DMS 273 treated with DMSO at 0.1 percent for 48 hours (cell line): ENCODE measurements at places on chromosomes 3 and 15.
A peak's percentile ranks its signal among the peaks of the same experiment; 100 is the strongest.

DNA sequence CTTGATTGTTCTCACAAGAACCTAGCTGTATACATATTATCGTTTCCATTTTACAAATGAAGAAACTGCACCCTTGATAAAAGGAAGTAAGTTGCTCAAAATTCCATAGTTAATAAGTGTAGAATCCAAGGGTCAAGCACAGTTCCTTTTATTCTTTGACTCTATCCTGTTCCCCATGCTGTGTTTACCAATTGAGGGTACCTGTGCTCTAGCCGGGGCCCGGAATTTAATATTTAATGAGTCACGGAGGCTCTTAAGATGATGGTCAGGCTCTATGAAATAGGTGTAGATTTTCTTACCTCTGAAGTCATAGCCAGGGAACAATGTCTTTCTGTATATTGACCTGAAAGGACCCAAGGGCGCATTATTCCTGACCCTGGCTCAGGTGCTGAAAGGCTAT lies 65.2 kb downstream of the LPP start:
- DNase-seq: no peak

- peak; percentile 78 for DNase-seq
Measured at GRCh38 chr15:76258460-76258859, 52.8 kb downstream of the ETFA start.

GRCh38 chr3:71185733-71186455 lies 397.6 kb downstream of the FOXP1 start:
- no peak for DNase-seq

DNA sequence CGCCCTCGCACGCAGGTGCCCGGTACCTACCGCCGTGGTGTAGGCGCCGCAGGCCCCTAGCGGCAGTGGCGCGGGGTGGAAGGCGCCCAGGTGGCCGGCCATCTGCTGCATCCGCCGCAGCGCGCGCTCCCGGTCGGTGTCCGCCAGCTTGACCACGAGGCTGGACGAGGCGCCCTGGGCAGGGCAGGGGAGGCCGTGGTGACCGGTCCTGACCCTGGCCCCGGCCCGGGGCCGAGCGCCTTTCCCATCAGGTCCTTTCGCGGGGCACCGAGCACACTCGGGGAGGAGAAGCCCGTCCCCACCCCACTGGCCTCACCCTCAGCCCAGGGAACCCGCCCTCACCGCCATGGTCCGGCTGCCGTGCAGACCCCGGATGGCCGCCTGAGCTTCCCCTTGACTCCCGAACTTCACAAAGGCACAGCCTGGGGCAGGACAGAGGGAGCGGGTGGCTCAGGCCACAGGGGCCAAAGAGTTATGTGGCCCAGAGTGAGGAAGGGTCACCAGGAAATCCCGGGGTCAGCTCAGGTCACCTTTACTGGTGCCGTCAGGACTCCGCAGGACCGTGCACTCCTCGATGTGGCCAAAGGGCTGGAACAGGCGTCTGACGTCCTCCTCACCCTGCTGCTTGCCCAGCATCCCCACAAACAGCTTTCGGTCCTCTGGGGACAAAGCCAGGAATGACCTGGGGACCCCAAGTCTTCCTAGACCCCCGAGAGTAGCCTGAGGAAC lies 17.4 kb upstream of the PARP6 start:
- DNase-seq: no peak

GRCh38 chr3:24578951-24579421 lies 84.3 kb upstream of the THRB start:
- no peak for DNase-seq

DNA sequence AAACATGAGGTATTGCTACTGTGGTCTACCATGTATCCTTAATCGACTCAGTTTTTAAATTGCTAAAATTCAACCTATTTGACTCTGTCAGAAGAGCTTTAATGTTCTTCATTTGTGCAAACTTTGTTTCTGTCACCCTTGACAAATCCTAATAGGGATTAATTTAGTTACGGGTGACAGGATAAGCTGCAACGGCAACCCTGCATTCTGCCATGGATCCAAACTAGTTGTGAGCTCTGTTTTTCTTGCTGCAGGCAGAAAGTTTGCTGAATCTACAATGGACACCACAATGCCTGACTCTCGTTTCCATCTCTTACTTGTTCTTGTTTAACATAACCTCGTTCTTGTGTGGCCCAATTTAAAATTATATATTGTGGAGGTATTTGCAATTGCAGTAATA lies 352.3 kb downstream of the ROBO2 start:
- no peak for DNase-seq

DNA sequence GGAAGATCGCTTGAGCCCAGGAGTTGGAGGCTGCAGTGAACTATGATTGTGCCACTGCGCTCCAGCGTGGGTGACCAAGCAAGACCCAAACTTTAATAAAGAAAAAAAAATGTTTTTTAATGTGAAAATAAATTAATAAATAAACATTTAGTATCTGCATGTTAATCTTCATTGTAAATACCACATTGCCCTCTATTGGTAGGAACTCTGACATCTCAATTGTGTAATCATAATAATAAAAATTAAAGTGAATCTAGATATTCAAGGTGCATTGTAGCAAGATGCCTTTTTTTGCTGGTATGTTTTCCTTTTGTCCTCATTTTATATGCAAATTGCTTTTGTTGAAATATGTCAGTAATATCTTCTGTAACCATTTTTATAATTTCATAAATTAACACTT lies 95.0 kb upstream of the LIMD1 start:
- no peak for DNase-seq

DNA sequence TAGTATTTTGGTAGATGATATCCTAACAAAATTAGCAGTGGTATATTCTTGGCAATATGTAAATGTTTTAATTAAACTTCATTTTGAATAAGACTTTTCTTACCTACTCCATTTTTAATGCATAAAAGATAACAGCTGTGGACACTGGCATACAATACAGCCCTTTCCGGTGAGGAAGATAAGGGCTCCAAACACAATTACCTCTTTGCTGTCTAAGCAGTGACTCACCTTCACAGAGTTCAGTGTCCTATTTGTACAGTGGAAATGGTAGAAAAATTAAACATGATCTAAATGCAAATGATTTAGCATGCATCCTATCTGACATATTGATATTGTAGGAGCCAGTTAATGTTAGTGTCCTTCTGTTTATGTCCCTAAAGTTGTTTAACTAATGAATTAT lies 969.4 kb downstream of the PLOD2 start:
- no peak for DNase-seq

GRCh38 chr3:46934072-46934471 lies 42.5 kb downstream of the CCDC12 start:
- no peak for DNase-seq

- no peak for DNase-seq
Measured at GRCh38 chr15:29805708-29806104, 16.6 kb downstream of the TJP1 start.

DNA sequence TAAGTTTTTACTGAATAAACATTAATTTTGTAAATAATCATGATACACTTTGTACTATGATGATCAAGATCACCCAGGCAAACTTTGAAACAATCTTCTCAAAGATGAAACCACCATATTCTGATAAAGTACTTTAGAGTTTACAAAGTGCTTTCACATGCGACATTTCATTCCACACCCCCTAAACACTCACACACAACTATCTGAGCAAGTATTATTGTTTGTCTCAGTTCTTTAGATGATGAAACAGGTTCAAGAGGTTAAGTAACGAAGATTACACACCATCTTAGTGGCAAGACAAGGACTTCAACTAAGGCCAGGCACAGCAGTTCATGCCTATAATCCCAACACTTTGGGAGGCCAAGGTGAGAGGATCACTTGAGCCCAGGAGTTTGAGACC lies 37.6 kb downstream of the ZNF148 start:
- DNase-seq: no peak
